ENCODE measurements at places on chromosomes 13 and 19. TPM values are rescaled to one million over a fixed set of nuclear protein-coding genes. Genes with fewer than 3 reads are reported as not detected.

- no peaks in the 10 kb centered on the region for H3K27me3 ChIP-seq
- peak overlapping the region; percentile 39 for H3K27ac ChIP-seq
- H3K36me3 ChIP-seq: no peaks in the 10 kb centered on the region
- no peak overlapping the region for H3K4me3 ChIP-seq
- peaks cover 14% of the 10 kb centered on the region for H3K4me1 ChIP-seq
Measured at GRCh38 chr19:16369306-16369663, 44.7 kb downstream of the KLF2 start.

The RUBCNL gene
- 0.59 TPM for total RNA-seq

DNA sequence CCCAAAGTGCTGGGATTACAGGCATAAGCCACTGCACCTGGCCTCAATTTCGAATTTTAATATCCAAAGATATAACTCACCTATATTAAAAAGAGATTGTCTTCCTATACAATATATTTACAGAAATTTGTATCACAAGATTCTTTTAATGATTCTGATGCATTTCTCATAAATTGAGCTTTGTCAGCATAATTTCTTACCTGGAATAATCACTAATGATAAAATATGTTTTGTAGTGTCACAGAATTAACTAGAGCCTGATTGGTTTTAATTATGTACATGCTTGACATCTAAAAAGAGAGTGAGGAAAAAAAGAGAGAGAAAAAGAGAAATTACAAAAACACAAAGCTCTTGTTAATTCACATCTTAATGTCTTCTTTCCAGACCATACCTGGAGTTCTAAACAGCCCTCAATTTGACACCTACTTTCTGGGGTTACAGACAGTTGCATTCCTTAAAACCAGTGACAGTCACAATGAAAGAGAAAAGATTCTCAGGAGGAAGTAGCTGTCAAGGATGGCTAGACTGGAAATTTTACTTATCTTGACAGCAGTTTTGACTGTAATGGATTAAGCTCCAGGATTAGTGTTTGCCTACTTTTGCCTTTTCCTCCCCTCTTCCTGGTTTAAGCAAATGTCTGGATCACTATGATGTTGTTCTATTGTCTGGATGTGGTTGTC lies 214.4 kb downstream of the SPRY2 start:
- no peak overlapping the region for H3K4me3 ChIP-seq
- no peaks in the 10 kb centered on the region for H3K27me3 ChIP-seq
- no peaks in the 10 kb centered on the region for H3K4me1 ChIP-seq
- DNase-seq: no peak

The NLRP11 gene
- total RNA-seq: 1.5 TPM

- no peak overlapping the region for H3K27ac ChIP-seq
- no peaks in the 10 kb centered on the region for H3K4me1 ChIP-seq
- no peaks in the 10 kb centered on the region for H3K27me3 ChIP-seq
- no peaks in the 10 kb centered on the region for H3K36me3 ChIP-seq
- DNase-seq: no peak
Measured at GRCh38 chr13:108987944-108988343, 358.5 kb downstream of the MYO16 start.

DNA sequence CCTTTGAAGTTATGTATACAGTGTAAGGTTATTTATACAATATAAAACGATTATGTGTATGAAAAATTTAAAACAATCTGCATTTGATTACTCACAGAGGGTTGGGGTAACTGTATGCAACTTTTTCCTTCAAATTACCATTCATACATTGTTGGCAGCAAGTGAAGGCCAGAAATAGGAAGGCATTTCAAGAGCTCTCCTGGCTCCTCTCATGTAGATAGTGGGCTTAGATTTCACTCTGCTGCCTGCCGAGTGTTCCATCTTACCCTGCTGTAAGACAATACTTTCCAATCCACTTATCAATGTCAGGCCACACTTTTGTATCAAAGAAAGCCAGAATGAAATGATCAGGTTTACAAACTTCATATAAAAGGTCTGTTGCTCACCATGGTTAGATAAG lies 245.2 kb downstream of the DNAJC15 start:
- H3K27ac ChIP-seq: no peak overlapping the region
- no peaks in the 10 kb centered on the region for H3K36me3 ChIP-seq
- H3K27me3 ChIP-seq: no peaks in the 10 kb centered on the region
- H3K4me1 ChIP-seq: no peaks in the 10 kb centered on the region
- H3K4me3 ChIP-seq: no peak overlapping the region

DNA sequence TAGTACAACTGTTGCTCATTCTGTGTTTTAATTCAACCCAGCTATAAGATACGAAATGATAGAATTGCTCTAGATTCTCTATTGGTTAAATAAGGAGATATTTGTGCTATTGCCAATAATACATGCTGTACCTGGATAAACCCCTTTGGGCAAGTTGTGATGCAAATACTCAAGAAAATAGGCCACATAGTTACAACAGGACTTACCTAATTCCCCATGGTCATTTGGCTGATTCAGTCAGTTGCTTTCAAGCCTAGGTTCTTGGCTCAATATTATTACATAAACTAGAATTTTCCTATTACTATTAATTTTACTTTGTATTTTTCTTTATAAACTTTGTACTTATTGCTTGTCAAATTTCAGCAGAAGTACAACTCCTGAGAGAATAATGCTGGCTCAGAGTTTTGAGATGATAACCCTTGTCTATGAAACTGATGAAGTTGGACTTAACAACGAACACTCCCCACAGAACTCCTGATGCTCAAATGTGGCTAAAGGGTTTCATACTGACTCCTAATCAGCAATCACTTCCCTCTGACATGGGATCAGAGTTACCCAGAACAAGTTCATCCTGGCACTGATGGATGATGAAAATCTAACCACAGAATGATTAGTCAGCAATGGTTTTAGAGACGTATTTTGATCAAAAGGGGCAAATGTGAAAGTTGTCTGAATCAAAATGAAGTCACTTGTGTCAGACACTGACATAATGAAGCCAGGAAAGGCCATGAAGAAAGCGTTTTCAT lies 221.1 kb downstream of the ITGBL1 start:
- no peak overlapping the region for H3K4me3 ChIP-seq
- no peak for DNase-seq
- H3K27ac ChIP-seq: no peak overlapping the region
- H3K36me3 ChIP-seq: no peaks in the 10 kb centered on the region
- H3K27me3 ChIP-seq: no peaks in the 10 kb centered on the region
- no peaks in the 10 kb centered on the region for H3K4me1 ChIP-seq

GRCh38 chr13:109627649-109628048 lies 158.7 kb downstream of the IRS2 start:
- H3K27me3 ChIP-seq: no peaks in the 10 kb centered on the region
- no peak for DNase-seq

DNA sequence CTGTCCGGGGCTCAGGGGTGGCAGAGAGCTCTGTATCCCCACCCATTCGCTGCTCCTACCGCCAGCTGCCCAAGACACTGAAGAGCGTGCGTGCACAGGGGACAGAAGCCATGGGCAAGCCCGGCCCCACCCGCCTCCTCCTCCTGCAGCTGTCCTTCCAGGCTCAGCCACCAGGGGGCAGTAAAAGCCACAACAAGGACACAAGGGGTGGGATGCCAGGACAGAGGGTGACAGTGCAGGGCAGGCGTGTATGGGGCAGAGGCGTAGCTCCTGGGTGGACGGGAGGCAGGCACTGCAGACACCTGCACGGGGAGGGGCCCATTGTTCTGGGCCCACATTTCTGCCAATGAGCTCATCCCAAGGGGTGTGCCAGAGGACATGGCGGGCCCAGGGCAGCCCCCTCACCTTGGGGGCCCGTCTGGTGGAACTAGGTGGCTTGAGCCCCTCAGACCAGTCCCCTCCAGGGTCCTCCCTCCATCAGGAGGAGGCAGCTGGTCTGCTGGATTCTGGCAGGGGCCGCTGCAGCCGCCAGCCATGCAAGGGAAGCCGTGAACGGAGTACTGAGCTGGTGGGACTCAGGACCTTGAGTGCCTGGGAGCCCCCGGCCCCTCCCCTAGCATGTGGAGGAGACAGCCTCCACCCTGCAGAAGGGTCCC lies 61.2 kb downstream of the MLLT1 start:
- no peaks in the 10 kb centered on the region for H3K36me3 ChIP-seq
- no peaks in the 10 kb centered on the region for H3K27me3 ChIP-seq
- DNase-seq: peak; percentile 88

DNA sequence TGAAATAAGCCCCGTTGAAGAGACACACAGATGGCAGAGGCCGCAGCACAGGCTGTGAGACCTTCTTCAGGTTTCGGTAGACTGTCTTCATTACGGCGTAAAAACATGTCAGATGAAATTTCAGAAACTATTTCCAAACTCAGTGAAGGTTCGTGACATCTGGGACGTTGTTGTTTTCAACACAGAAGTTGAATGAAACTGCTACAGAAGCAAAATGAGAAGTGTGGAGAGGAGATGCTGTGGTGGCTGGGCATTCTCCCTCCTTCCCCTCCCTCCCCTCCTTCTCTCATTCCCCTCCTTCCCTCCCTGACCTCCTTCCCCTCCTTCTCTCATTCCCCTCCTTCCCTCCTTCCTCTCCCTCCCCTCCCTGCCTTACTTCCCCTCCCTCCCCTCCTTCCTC lies 113.6 kb downstream of the ATP11A start:
- H3K27ac ChIP-seq: no peak overlapping the region
- no peak for DNase-seq
- H3K27me3 ChIP-seq: no peaks in the 10 kb centered on the region

The UBE2L5 gene
- 0.18 TPM for total RNA-seq

DNA sequence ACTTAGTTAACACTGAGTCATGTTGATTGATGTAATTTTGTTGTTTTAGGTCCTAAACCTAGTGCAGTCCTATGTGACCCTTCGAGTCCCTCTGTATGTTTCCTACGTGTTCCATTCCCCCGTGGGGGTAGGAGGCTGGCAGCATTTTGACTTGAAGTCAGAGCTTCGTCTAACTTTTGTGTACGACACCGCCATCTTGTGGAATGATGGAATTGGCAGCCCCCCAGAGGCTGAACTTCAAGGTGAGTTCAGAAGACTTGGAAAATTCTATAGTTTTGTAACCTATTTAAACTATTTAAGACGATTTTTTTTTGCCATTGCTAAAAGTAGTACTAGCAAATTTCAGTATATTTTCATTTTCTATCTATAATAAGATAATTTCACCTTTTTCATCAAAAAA lies 117.9 kb downstream of the STOML3 start:
- H3K27ac ChIP-seq: no peak overlapping the region
- no peak for DNase-seq
- no peak overlapping the region for H3K4me3 ChIP-seq
- H3K36me3 ChIP-seq: no peaks in the 10 kb centered on the region
- no peaks in the 10 kb centered on the region for H3K4me1 ChIP-seq
- H3K27me3 ChIP-seq: no peaks in the 10 kb centered on the region

The MTUS2 gene
- 4.8 TPM for total RNA-seq

GRCh38 chr13:75357576-75358289 lies 124.2 kb downstream of the TBC1D4 start:
- no peak for DNase-seq
- no peak overlapping the region for H3K4me3 ChIP-seq
- H3K27ac ChIP-seq: no peak overlapping the region
- H3K27me3 ChIP-seq: no peaks in the 10 kb centered on the region
- H3K4me1 ChIP-seq: no peaks in the 10 kb centered on the region

- no peak for DNase-seq
- no peak overlapping the region for H3K27ac ChIP-seq
- H3K4me1 ChIP-seq: peaks cover 7% of the 10 kb centered on the region
- no peaks in the 10 kb centered on the region for H3K27me3 ChIP-seq
- H3K4me3 ChIP-seq: no peak overlapping the region
Measured at GRCh38 chr13:114319441-114319913, 5.2 kb downstream of the CHAMP1 start.

The KCTD12 gene
- total RNA-seq: 111 TPM

The IZUMO2 gene
- not detected for total RNA-seq

GRCh38 chr19:32661318-32661717 lies 13.7 kb downstream of the ANKRD27 start:
- H3K27ac ChIP-seq: no peak overlapping the region
- no peak for DNase-seq
- no peaks in the 10 kb centered on the region for H3K4me1 ChIP-seq
- H3K4me3 ChIP-seq: no peak overlapping the region
- no peaks in the 10 kb centered on the region for H3K36me3 ChIP-seq

DNA sequence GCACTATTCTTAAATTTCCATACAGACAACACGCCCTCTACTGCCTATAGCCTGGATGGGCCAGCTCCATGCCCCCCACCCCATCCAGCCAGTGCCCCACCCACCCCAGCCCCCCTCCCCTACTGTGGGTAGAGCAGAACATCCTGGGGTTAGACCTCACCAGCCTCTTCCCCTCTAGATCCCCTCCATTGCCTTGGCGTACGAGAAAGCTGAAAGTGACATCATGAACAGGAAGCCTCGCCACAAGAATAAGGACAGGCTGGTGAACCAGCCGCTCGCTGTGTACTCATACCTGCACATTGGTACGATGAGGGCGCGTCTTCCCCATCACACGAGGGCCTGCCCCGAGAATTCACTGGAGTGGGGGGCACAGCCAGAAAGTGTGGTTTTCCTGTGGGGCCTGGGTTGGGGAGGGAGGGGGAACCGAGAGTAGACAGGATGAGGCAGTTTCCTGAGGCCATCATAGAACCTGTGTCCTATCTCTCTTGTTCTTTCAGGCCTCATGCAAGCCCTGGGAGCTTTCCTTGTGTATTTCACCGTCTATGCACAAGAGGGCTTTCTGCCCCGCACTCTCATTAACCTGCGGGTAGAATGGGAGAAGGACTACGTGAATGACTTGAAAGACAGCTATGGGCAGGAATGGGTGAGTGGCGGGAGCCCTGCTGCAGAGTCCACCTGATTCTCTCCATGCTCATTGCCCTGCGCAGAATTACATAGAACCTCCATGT lies 29.1 kb downstream of the ATP12A start:
- DNase-seq: no peak
- no peaks in the 10 kb centered on the region for H3K27me3 ChIP-seq
- H3K4me3 ChIP-seq: no peak overlapping the region
- H3K4me1 ChIP-seq: no peaks in the 10 kb centered on the region
- no peaks in the 10 kb centered on the region for H3K36me3 ChIP-seq

GRCh38 chr13:114099191-114099590 lies 33.2 kb downstream of the RASA3 start:
- H3K4me1 ChIP-seq: no peaks in the 10 kb centered on the region
- peak overlapping the region; percentile 34 for H3K27ac ChIP-seq
- no peaks in the 10 kb centered on the region for H3K36me3 ChIP-seq
- no peaks in the 10 kb centered on the region for H3K27me3 ChIP-seq
- DNase-seq: peak; percentile 52

DNA sequence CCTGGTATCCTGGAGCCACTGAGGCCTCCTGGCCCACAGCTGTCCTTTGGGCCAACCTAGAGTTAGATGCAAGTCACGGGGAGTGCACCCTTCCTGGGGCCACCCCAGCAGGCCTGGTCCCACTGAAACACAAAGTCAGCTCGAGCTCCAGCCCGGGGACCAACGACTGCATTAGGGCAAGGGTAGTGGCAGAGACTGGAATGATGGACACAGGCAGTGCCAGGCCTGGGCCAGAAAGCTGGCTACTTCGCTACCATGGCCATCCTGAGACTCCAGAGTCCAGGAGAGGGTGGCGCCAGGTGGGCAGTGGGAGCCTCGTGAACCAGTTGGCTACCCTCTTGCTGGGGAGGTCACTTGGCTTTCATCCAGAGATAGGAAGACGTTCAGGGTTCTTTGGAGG lies 22.2 kb upstream of the RNF17 start:
- H3K27me3 ChIP-seq: peaks cover 4% of the 10 kb centered on the region
- no peak for DNase-seq
- H3K27ac ChIP-seq: no peak overlapping the region
- no peaks in the 10 kb centered on the region for H3K4me1 ChIP-seq
- H3K4me3 ChIP-seq: no peak overlapping the region

Data from prostate gland (tissue), 2 donors.